ENCODE measurements at places on chromosomes 16 and 17.

DNA sequence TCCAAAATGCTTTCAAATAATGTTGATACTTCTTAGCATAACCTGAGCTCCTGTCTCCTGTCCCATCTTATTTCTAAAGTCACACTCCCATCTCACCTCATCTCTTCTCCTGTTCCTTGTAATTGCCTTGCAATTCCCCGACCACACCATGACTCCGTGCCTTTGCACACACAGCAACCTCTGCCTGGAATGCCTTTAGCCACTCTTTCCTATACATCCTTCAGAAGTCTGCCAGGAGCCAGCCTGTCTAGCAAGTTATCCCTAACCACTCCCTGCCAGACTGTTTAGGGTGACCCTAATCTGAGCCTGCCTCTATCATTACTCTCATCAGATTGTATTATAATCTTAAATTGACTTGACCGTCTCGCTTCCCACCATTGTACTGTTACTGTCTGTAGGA, 168.0 kb upstream of the NOG start:
- no peak for DNase-seq

DNA sequence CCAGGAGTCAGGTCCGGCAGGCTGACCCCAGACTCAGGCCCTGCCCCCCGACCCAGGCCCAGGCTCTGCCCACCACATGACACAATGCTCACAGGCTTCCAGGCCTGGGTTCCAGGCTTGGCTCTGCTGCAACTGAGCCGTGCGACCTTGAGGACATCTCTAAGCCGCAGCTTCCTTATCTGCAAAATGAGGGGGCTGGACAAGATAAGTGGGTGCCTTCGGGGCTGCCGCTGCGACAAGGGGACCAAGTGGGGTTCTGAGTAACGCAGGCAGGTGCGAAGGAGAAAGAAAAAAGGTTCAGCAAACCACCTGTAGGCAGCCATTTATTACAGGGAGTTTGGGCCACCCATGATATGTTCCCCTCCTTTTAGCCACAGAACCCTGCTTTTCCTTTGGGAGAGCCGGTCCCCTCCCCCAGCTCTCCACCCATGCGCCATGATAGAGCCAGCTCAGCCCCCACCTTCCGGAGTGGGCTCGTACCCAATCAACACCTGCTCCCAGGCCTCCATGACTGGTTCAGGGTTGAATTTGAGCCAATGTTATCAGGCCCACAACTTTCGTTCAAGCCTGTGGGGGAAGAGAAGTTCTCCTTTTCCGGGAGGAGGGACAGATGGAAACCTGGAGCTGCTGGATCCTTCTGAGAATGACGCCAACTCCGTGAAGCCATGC, 38.2 kb downstream of the RTN4RL1 start:
- no peak for DNase-seq

- peak; percentile 85 for DNase-seq
These were observed 15.7 kb upstream of the DHX8 start for GRCh38 chr17:43467981-43468581.

GRCh38 chr16:80610481-80611156, 69.8 kb downstream of the DYNLRB2 start:
- no peak for DNase-seq

GRCh38 chr16:67546091-67546501, 16.2 kb upstream of the CTCF start:
- no peak for DNase-seq
